Fibroblast of pulmonary artery (primary cell): ENCODE measurements at places on chromosomes 1 and 21.

- DNase-seq: no peak
Measured at GRCh38 chr1:60895701-60896100, 186.7 kb upstream of the NFIA start.

DNA sequence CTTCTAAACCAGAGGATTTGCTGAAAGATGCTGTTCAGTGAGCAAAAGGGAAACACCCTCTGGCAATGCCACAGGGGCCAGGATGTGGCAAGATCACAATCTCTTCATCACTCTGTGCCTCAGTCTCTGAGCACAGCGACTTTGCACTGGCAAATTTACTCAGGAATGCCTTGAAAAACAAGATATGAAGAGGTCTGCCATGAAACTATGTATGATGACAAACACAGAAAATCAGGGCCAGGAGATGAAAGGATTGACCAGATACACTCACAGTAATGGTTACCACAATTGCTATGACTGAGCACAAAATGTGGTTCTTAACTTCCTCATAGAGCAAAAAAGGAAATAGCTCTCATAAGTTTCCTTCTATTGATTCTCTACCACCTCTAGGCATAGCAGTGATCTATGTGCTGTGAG is 5.8 kb downstream of the TTC13 start:
- no peak for DNase-seq

DNA sequence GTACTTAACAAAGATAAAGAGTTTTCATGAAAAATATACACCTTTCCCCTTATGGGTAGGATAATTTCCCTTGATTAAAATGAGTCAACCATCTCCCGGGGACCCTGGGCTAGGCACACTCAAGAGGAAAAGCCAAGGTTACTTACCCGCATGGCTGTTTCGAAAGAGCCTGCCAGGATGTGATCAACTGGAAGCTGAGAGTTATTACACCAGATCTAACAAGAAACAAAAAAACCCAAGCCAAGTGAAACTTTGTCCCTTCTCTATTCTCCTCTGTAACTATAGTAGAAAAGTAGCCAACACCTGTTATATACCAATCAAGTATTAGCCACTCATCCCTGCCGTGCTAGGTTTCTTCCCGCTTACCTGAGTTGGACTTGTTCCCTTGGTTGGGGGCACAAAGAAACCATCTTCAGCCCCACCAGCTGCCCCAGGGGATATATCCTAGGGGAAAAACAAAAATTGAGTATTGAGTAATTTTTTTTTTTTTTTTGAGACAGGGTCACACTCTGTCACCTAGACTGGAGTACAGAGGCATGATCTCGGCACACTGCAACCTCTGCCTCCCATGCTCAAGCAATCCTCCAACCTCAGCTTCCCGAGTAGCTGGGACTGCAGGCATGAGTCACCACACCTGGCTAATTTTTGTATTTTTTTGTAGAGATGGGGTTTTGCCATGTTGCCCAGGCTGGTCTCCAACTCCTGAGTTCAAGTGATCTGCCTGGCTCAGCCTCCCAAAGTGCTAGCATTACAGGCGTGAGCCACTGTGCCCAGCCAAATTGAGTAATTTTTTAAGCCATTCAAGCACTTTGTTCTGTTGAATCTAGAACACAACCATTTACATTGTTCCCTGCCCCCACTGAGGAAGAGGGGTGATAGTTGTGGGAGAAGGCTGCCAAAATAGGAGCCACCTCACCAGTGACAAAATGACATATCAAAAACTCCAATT is 8.4 kb upstream of the PEX19 start:
- peak; percentile 13 for DNase-seq

DNA sequence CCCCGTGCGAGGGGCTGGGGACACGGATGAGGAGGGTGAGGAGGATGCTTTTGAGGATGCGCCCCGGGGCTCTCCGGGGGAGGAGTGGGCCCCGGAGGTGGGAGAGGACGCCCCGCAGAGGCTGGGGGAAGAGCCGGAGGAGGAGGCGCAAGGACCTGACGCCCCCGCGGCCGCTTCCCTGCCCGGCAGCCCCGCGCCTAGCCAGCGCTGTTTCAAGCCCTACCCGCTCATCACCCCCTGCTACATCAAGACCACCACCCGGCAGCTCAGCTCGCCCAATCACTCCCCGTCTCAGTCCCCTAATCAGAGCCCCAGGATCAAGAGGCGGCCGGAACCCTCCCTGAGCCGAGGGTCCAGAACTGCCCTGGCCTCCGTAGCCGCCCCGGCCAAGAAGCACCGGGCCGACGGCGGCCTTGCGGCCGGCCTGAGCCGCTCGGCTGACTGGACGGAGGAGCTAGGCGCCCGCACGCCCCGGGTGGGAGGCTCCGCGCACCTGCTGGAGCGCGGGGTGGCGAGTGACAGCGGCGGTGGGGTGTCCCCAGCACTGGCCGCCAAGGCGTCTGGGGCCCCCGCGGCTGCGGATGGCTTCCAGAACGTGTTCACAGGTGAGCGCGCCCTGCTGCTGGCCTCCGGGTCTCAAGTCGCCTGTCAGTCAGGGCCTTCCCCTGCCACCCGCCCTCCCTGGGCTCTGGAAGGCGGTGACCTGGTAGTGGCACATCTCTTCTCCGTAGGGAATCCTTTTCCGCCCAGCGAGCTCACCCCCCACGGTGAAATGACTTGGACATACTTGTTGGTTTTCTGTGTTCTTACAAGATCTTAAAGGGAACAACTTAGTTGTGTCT is 1.7 kb downstream of the FMN2 start:
- DNase-seq: no peak

GRCh38 chr1:226444901-226445300 is 37.0 kb upstream of the PARP1 start:
- no peak for DNase-seq

DNA sequence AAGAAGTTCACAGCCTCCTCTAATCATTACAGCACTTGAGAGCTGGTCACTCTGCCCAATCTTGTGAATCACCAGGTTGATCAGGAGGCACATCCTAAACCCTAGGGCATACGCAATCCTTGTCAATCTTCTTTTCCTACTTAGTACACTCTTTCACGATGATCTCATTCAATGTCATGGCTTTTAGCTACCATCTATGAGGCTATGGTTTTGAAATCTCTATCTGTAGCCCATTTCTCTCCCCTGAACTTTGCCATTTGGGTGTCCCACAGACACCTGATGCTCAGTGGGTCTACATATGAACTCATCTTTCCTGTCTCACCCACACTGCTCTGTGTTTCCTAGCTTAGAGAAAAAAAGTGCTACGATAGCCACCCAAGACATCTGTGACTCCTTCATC is 1.9 kb upstream of the MED18 start:
- no peak for DNase-seq

DNA sequence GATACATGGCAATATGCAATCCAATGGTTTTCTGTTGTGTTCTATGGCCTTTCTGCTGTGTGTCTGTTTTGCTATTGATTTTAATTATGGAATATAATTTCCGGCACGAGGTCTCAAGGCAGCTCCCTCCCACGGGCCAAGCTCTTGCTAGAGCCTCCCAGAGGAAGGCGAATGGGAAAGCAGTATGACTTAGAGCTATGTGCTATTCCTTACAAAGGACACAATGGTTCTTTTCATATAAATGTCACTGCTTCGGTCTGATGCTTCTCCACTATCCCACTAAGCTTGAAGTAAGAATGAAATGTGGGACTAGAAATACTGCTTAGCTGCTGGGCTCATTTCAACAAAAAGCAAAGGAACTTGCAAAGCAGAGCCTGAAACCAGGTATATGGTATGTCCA is 322.2 kb upstream of the BEND5 start:
- no peak for DNase-seq

DNA sequence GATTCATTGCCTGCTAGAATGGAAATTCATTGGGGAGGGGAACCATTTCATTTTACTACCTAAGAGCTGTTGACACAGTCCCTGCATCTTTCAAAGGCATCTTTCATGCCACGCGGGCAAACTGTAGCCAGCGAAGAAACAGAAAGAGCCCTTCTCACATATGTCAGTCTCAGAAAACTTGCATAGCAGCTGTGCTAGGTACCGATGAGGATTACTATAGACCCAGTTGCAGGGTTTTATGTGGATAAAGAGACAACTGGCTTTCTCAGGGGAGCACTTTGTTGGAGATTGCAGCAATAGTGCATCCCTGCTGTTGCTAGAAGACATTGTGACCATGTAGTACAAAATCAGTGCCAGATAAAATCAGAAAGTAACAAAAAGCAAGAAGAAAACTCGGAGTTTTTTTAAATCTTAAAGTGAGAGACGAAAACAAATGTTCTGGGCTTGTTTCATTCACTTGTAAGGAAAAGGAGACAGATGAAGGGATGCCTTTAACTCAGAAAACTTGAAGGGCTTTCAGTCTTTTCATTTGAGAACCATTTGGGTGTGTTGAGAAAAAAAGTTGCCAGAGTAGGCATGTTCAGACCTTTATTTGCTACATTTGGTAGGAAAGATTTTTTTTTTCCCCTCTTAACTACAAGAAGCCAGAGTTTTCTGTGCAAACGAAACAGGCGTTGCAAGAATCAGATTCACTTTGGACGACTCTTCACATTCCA is 804.1 kb downstream of the USP25 start:
- DNase-seq: no peak
